Nephron progenitor cell (in vitro differentiated cells): ENCODE measurements at places on chromosomes 4 and X.
A peak's percentile ranks its signal among the peaks of the same experiment; 100 is the strongest.

DNA sequence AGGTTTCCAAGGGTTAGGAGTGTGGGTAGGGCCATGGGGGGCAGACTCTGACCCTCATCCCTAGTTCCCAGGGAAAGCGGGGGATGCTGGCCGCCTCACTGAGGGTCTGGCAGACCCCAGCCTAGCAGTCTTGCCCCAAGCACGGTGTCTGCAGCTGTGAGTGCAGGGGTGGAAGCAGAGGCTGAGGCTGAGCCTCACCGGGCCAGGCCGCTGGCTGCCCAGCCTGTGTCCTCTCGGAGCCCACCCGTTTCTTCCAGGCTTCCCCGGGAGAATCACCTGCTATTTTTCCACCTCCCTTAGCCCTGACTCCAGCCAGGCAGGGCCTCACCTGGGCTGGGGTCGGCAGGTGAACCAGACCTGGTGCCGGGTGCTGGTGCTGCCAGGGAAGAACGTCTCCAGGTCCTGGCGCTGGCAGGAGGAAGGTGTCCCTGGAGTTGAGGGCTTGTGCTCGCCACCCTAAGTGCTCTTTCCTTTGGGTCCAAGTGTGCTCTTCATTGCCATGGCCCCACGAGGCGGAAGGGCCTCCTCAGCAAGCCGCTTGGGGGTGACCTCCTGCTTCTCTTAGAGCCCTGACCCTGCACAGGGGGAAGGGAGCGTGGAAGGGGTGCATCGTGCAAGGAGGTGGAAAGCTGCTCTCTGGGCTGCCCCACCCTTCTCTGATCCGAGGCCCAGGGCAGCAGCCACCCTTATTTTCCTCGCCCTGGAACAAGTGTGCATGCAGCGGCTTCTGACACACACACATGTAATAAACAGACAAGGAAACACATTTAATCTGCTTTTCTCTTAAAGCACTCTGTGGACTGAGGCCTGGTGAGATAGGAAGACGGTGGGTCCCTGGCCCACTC is 112.7 kb downstream of the FAM53A start:
- peak; percentile 2 for DNase-seq

GRCh38 chrX:149682031-149682430 is 29.8 kb upstream of the MAGEA11 start:
- no peak for DNase-seq

- no peak for DNase-seq
Measured at GRCh38 chr4:113559947-113560346, 201.6 kb downstream of the CAMK2D start.

DNA sequence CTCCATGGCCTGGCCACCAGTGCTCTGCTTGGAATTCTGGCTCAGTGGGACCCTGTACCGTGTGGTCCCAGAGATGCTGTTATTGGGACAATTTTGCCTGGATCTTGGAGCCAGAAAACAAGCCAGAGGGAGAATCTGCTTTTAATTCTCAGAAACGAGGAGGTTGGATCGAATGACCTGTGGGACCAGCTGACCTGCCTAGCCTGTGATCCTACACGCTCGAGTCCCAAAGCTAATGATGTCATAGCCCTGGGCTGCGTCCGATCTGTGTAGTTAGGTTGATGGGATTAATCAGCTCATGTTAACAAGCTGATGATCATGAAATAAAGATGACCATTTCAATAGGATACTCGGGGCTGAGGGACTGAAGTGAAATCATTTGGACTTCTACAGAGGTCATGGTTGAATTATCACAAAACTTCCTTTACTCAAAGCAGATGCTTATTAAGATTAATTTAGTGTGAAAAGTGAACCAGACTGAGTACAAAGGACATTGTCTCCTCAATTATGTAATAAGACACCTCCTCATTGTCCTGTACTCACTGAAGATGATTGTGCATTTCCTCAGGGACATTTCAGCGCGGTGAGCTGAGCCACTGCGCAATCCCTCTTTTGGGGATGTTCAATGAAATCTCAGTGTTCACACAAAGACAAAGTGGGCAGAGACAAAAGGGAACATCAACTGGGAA is 51.9 kb upstream of the STX18 start:
- DNase-seq = no peak

GRCh38 chr4:123415977-123416376 is 19.4 kb downstream of the SPRY1 start:
- DNase-seq = no peak

GRCh38 chrX:154091678-154092077 is 5.8 kb downstream of the MECP2 start:
- no peak for DNase-seq

DNA sequence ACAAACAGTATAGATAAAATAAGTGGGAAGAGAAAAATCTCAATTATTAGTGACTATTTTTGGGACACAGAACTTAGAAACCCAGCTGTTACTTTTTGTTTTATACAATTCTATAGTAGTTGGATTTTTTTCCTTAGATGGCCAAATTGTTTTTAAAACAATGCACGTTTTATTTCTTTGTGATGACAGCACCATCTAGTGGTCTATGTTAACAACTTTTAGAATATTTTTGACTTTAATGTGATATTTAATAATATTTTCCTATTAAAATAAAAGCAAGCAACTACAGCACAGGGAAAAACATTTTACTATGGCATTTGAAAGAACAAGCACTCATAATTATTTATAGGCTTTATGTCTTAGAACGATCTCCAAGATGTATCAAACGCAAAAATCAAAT is 5.6 kb upstream of the SMIM31 start:
- no peak for DNase-seq

DNA sequence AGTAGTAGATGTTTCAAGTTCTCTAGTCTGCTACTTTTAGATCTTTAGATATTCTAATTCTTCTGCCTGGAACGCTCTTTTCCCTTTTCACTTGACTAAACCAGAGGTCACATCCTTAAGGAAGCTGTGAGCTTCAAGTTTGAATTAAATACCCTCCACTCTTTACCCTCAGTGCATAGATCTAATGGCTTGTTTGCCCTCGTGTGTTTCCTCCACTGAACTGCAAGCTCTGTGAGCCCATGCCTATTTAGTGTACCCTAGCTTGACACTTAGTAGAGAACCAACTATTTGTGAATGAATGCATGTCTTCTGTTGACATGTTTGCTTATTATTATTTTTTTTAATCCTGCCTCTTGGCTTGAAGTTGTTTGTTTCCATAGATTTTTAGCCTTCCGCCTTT is 138.3 kb downstream of the PDE5A start:
- no peak for DNase-seq

DNA sequence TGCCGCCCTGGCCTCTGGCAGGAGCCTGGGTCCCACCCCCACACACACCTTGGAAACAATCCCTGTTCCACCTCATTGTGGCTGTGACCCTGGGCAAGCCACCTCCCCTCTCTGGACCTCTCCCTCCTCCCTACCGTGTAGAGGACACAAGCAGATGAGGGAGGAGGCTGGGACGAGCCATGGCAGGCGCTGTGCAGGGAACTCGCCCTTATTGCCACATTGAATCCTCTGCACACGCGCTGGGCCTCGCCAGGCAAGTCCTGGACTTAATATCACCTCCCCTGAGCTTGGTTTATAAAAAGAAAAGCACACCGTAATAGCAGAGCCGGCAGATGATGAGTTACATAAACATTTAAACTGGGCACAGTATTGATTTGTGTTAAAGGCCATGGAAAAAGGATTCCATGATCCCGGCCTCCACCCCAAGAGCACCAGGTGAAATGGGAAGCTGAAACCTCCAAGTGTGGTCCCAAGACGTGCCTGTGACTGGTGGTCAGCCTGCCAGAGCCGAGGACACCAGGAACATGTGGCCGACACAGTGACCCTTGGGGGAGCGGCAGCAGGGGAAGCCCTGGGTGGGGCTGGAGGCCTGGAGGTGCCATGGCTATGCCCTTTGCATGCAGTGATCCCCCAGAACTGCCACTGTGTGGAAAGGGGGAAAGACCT is 81.1 kb downstream of the PPP2R2C start:
- DNase-seq = no peak

- no peak for DNase-seq
Measured at GRCh38 chr4:186789651-186790050, 66.0 kb upstream of the FAT1 start.

DNA sequence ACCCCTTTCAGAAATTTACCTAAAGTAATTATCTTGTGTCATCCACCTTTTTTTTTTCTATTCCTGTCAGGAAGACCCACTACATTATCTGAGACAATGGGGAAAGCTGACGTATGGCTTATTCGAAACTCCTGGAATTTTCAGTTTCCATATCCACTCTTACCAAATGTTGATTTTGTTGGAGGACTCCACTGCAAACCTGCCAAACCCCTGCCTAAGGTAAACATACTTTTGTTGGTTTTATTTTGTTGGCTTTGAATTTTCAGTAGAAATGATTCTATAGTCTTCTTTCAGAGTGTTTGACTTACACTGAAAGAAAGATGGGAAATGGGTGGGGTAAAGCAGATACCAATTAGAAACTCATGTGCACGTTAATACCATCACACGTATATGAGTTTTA is 2.2 kb downstream of the UGT2B7 start:
- no peak for DNase-seq

DNA sequence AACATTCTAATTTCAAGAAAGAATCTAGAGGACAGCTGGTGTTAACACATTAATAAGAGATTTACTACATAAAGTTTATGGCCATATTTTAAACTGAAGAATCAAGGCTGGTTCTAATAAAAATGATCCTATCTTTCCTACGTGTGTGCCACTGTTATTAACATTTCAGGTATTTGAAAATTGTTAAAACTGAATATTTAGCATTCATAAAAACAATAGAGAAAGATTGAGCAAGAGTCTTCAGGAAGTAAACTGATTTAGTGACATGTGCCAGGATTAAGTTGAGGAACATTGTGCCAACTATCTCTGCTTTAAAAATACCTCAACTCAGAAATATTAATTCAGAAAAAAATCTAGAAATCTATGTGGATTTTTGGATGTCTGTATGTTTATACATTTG is 810.1 kb downstream of the FAT4 start:
- no peak for DNase-seq

DNA sequence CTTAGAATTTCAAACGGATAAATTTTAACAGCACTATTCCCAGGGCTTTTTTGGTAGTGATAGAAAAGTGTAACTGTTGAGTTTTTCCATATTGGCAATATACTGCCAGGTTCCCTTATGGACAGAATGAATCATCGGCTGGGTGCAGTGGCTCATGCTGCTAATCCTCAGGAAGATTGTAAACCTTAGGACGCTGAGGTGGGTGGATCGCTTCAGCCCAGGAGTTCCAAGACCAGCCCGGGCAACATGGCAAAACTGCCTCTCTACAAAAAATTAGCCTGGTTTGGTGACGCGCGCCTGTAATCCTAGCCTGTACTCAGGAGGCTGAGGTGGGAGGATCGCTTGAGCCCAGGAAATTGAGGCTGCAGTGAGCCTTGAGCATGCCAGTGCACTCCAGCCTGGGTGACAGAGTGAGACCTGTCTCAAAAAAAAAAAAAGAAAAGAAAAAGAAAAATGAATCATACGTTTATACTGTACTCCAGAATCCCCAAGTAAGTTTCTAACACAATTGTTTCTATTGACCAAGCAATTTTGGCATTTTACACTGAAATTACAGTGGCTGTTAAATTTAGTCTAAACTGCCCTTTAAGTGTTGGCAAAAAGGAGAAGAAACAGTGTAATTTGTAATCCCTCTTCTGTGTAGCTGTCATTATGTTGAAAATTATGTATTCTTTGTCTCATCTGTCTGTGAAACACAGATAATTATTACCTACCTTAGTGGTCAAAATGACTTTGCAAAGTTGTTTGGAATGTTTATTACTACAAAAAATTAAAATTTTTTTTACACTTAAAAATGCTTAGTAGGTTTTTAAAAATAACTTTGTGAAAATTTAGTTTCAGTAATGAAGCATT is 1.8 kb downstream of the SLC30A9 start:
- DNase-seq = no peak

- no peak for DNase-seq
Measured at GRCh38 chr4:153364061-153364460, 19.6 kb downstream of the MND1 start.

DNA sequence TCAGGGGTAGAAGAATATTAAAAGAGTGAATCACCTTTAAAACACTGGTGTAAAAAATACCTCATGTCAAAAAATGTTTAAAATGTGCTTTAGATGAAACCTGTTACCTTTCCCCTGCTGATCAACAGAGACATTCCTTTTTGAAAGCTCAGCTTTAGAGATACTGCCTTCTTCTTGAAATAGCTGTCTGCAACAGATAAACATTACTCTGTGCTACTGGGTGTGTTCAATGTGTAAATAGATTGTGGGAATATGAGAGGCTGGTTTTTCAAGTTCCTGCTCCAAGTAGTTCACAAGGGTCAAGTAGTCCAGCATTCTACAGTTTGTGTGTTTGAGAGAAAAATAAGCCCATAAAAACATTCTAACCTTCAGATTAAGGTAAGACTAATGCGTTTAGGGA is at the start of gene SYTL5:
Gene SYTL5, plus strand, starts transcription at position 263 of the 400 bp plus-strand sequence. CDS start 27,337 bp downstream, outside the sequence.
- no peak for DNase-seq

DNA sequence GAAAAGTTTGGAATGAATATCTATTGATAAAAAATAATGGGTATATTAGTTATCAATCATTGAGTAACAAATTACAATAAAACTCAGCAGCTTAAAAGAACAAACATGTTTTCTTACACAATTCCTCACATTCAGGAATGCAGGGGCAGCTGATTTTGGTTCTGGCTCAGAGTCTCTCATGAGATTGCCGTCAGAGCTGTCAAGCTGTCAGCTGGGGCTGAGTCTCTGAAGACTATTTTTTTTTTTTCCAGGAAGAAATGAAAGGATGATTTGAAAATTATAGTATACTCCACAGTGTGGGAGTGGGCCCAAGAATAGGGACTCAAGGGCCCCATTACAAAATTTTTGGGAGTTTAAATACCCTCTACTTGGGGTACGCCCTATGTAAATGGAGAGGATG is 219.1 kb downstream of the GC start:
- no peak for DNase-seq

DNA sequence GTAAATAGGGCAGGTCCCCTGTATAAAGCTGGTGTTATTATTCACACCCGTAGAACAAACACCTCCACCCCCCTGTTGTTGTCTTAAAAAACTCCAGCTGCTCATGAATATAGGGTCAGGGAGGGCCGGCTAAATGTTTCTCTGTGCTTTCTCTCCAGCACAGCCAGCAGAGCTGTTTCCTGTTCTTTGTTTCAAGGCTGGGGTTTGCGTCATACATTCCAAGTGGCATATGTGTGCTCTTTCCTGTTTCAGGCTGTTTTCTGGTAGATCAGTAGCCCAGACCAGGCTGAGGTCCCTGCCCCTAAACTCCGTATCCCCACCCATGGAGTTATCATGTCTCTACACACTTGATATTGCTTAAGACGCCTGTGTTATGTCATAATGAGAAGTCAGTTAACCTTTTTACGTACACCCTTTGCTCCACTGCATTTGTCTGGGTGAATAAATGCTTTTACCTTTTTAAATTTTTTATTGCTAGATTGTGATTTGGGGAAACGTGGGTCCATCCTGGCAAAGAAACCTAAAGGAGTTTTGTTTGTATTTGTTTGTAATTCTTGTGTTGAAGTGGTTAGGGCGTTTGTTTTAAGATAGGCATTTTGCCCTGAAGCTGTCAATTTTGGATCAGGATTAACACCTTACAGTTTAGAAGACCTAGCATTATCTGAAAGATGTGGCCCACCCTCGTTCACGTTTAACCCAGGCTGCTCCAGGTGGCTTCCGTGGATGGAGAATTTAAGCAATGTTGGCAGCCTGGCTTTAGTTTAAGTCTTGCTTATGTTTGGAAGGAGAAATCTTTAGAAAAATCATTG is 3.3 kb downstream of the KLF3 start:
- peak; percentile 53 for DNase-seq

- no peak for DNase-seq
Measured at GRCh38 chrX:43269201-43269600, 386.9 kb upstream of the MAOA start.

GRCh38 chrX:18676470-18676869 is 4.6 kb upstream of the RS1 start:
- peak; percentile 32 for DNase-seq

GRCh38 chr4:3010998-3011397 is 47.6 kb downstream of the GRK4 start:
- DNase-seq = no peak
